ENCODE measurements at places on chromosomes 13 and 19. TPM values are rescaled to one million over a fixed set of nuclear protein-coding genes. Genes with fewer than 3 reads are reported as not detected.

The ZNF296 gene
- total RNA-seq = 0.71 TPM

The DACT3 gene
- 18.5 TPM for total RNA-seq

The TEX30 gene
- 13.0 TPM for total RNA-seq

The UNC13A gene
- 18.1 TPM for total RNA-seq
